Stimulated activated CD8-positive, alpha-beta memory T cell treated with anti-CD3 and anti-CD28 coated beads, Interleukin-4, amount 100 ng/mL, for 24 hours (primary cell): ENCODE measurements at places on chromosomes 2 and 18.
A peak's percentile ranks its signal among the peaks of the same experiment; 100 is the strongest.

GRCh38 chr2:172153156-172153555 lies 50.5 kb upstream of the DLX2 start:
- DNase-seq = no peak

DNA sequence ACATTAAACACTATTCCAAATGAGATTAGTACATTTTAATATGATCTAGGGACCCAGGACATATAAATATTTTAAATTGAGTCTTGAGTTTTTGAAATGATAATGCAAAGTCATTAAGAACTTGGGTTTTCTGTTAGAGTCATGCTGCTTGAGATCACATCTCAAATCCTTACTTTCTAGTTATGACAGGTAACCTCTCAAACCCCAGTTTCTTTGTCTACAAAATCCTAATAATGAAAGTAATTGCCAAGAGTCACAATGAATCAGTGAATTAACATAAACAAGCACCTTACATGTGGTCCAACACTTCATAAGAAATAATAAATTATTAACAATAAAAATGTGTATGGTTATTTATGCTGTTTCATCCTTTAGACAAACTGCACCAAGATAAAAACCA lies 607.6 kb downstream of the LRP1B start:
- DNase-seq = no peak

DNA sequence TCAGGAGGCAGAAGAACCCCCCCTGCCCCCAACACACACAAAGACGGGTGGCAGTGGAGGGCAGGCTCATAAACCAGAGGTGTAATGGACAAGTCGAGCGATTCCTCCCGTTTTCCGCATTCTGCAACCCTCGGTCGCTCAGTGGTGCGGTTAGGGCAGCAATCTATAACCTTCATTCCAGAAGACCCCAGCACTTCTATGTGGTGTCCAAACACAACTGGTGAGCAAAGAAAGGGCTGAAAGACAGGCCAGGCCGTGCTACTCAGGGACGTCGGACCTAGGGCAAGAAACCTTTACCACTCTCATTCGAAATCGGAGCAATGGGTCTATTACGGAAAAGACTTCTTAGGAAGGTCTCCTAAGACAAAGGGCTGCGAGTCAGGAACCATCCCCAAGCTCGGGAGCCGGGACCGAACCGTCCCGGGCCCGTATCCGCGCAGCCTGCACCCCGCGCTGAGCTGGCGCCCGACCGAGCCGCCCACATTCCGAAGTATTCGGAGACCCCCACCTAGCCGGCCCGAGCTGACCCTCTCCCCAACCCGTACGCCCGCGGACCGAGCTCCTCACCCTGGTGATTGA lies 568 bp downstream of the ARL5A start:
- peak; percentile 8 for DNase-seq

DNA sequence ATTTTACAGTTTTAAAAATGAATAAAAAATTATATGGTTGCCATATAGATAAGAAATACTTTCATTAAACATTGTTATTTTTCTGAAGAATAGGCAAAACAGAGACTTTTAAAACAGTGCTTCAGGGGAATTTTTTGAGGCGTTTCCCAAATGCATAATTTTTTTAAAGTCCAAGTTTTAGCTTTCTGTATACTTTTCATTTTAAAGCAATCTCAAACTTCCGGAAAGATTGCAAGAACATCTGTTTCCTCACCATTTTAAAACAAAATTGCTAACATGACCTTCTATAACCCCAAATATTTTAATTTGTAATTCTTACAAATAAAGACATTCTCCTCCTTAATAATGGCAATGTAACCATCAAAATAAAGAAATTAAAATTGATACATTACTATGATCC lies 15.1 kb upstream of the MBD2 start:
- no peak for DNase-seq

DNA sequence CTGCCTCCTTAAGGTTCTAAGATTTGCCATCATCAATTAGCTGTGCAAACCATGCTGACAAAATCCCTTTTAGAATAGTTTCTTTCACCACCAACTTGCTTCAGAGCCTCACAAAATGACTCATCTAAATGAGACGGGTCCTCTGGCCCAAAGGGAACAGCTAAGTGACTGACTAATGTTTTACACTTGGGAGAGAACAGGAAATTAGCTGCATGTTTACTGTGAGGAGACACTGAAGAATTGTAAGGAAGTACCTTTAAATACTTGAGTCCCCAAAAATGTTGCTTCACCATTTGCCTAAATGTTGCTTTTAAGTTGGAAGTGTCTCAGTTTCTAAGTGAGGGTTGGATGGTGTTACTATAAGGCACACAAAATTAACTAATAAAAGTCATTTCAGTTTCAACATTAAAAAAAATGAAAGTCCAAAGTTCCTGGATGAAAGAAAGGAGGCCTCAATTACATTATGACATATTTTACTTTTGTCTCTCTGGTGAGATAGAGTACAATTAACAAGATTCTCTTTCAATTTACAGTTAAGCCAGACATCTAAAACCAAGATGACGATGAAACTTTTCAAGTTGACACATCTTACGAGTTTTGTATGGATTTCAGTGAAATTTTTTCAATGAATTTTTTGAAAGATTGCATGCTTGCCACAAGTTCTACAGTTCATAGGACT lies 229.1 kb upstream of the FN1 start:
- no peak for DNase-seq
